ENCODE measurements at places on chromosomes 11 and 22.

DNA sequence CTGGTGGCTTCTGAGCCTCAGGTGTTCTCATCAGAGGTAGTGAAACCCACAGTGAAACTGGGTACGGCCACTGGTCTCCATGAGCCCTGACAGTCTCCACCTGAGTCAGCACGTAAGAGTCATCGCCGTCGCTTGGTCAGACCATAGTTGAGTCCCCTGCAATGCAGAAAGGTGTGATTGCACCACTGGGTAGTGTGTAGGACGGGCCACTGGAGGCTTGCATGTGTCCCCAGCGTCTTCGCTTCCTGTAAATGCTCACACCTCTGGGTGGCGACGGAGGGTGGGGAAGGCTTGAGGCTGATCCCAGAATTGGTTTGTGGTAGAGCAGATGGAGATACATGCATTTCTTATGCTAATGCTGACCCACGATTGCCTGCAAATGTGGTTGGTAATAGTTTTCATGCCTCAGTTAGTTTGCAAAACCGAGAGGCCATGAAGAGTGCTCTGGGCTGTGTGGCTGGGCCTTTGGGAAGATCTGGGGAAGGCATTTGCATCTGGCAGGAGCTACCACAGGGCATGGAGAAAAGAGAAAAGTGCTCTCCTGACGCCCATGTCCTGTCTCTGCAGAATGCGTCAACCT is 26.5 kb downstream of the CTTN start:
- no peak for DNase-seq

DNA sequence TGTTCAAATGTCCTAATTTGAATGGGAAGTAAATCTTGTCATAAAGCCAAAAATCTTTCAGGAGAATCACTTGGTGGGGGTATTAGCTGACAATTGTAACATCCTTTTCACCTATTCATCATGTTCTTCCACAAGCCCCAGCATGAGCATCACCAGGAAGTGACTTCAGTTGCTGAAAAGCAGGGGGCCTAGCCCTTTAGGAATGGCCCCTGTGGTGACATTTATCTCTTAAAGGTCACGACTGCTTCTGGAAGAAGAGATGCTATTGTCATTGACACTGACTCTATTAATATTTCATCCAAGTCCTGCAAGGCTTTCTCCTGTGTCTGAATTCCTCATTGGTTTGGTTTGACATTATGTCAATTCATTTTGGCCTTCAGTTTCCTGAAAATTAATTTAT is 92.6 kb downstream of the OR5AK2 start:
- no peak for DNase-seq

DNA sequence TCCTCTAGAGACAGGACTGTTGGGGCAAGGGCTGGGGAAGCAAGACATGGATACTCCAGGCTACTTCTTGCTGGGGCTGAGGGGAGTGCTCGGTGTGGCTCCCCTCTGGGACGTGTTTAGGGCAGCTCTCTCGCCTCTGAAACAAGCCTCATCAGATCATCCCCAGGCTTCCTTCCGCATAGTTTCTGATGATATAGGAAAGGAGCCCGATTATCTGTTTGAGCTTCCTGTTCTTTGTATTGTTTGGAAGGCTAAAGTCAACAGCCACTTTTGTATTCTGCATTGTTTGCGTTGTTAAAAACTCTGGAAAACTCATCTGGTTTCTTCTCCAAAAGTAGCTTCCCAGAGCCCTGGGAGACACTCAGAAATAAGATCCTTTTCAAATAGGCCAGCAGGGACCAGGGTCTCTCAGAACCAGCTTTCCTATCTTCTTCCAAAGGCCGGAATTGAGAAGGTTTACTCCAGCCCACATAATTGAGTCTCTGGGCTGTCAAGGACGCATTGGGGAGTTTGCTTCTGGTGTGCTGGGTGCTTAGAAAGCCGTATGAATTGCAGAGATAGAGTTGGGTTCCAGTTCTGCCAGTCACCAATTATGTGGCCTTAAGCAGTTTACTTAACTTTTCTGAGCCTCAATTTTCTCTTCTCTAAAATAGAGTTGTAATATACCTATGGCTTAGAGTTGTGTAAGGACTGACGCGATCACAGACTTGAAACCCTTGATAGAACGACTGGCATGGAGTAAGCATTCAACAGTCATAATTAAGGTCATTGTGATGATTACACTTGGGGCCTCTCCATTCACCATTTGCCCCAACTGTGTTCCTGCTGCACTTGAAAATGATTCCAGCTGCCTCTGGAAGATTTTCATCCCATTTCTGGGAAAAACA is 19.1 kb downstream of the CD44 start:
- DNase-seq = no peak

GRCh38 chr11:32436751-32437494 is 1.6 kb upstream of the WT1 start:
- DNase-seq = no peak

- DNase-seq = peak; percentile 38
Measured at GRCh38 chr11:78070621-78071020, 7.0 kb downstream of the THRSP start.

- no peak for DNase-seq
Measured at GRCh38 chr11:68649851-68650555, 34.3 kb upstream of the GAL start.

DNA sequence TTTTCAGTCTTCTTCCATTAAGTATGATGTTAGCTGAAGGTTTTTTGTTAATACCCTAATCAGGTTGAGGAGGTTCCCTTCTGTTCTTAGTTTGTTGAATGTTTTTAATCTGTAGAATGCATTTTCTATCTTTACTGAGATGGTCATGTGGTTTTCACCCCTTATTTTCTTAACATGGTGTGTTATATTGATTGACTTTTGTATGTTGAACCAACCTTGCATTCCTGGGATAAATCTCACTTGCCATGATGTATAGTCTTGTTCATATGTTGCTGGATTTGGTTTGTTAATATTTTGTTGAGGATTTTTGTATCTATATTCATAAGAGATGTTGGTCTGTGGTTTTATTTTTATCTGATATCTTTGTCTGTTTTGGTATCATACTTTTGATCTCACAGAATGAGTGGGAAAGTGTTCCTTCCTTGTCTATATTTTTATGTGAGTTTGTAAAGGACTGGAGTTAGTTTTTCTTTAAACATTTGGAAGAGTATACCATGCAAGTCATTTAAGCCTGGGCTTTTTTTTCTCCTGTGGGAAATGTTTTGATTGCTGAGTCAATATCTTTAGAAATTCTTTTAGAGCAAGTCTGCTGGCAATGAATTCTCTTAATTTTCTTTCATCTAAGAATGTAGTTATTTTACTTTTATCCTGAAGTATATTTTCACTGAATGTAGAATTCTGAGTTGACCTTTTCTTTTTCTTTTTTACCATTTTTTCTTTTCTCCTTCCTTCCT is 5.5 kb upstream of the P4HA3 start:
- peak; percentile 80 for DNase-seq
